Substantia nigra (tissue), 51 donors: ENCODE measurements at places on chromosomes 16 and 17.

DNA sequence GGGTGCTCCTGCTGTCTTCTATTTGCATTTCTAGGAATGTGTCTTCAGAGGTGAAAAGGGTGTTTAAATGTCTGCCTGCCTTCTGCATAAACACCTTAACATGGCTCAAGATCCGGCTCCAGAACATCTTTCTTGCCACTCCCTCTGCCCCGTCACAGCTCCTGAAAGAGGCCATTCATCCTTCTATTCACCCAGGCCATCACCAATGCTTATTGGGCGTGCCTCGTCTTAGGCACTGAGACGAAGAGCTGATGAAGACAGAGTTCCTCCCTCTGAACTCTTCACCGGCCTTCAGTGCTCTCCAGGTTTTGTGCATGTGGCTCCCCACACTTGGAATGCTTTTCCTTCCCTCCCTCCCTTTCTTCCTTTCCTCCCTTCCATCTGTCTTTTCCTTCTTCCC, 386.7 kb downstream of the UTP18 start:
- DNase-seq = no peak

GRCh38 chr17:333626-334396, 18.8 kb downstream of the RPH3AL start:
- peak; percentile 57 for DNase-seq

DNA sequence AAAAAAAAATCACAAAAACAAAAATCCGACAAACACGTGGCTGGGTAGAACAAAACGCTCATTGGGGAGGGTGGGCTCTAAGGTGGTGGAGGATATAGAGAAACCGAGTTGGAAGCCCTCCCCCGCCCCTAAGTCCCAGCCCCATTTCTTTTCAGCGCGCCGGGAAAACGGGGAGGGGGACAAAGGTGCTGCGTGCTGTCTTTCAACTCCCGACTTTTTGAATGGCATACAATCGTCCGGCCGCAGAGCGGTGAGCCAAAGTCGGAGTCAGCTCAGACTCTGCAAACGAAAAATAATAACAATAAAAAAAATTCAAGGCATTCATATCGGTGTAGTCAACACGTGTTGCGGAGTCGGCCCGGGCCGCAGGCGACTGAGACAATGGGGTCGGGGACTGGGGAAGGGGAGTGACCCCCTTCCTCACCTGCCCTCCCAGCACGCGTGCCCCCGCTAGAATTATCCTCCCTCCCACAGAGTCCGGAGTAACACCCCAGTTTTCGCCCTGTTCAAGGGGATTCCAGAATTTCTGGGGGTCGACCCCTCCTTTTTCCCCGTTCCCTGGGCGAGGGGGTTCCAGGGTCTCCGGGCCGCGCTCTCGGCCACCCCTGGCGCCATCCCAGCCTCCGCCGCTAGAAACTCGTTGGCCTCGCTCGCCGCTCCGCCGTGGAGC, 1.7 kb upstream of the IGF2BP1 start:
- no peak for DNase-seq

DNA sequence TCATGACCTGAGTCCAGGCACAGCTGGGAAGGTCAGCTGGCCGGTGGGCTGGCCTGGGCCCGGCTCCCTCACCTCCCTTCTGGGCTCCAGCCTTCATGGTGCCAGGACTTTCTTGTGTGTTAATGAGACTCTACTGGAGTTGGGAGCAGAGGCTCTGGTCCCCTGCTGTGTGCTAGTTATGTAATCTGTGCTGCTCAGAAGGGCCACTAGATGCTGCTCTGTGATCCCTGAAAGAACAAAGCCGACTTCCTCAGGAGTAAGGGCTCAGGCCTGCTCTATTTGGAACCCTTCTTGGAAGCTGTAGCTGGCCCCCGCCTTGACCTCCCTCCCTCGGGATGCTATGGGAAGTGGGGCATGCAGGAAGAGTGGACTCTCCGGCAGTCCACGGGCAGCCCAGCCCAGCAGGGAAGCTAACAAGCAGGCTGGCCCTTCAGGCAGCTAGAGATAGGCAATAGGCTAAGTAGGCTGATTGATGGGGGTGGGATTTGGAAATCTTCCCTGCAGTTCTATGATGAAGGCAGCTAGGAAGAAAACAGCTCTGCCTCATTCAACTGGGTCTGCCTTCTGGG, 3.3 kb upstream of the CDK5R1 start:
- DNase-seq = peak; percentile 75

- DNase-seq = no peak
Measured at GRCh38 chr17:35773679-35774425, 13.2 kb downstream of the C17orf50 start.
